Cortex of kidney (tissue), 1 donor: ENCODE measurements at places on chromosomes 2 and 18.

- DNase-seq, result no peak
Measured at GRCh38 chr2:144015036-144015435, 504.9 kb downstream of the ZEB2 start.

- no peak for DNase-seq
Measured at GRCh38 chr18:48355276-48356115, 53.7 kb downstream of the ZBTB7C start.

- no peak for DNase-seq
Measured at GRCh38 chr18:58754544-58755068, 83.3 kb downstream of the MALT1 start.

DNA sequence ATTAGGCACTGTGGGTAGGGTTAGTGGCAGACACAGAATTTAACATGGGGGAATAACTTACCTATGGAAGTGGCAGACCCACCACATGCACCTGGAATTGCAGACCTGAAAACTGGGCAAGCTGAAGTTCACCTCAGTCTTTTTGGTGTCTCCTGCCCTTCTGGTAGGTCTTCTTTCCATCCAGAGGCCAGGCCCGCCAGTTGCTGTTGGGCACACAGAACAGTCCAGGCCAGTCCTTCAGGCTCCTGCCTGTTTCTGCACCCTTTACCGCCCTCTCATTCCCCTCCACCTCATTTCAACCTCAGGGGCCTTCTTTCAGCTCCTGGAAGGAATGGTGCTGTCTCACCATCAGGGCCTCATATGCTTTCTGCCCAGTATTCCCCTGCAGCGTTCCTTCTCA is 358.9 kb upstream of the ETAA1 start:
- no peak for DNase-seq

DNA sequence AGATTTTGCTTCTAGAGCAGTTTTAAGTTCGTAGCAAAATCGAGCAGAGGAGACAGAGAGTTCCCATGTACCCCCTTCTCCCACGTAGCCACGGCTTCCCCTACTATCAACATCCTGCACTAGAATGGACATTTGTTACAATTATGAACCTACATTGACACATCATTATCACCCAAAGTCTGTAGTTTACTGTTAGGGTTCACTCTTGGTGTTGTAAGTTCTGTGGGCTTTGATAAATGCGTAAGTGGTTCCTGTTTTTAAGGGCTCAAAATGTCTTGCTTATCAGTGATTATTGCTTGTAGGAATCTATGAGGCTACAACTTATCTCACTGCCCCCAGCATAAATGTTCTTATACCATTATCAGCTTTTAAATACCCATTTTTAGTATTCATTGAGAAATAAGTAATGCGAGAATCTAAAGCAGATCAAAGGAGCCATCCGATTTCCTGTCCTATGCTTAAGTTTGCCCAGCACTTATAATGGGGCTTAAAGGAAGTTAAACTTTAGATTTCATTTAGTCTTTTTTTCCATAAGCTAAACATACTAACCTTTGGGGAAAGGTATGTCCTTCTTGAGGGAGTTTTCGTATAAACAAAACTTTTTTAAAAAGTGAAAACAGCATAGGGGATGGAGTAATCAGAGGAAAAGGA is 118.7 kb downstream of the HAUS1 start:
- DNase-seq, result no peak

DNA sequence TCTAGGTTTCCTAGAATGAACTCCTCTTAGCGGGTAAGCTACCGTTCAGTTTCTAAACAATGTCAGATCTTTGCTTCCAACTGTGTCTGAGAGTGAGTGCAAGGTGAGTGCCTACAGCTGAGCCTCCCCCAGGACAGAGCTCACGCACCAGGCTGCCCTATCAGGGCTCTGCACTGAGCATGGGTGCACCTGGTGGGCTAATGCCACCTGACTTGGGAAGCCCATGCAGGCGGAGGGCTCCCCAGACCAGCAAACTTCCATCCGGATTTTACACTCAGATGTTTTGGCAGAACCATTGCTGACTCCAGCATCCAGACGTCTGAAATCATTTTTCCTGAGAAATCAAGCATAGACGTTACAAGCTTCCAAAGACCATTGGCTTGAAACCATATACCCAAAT is 16.1 kb upstream of the MLPH start:
- no peak for DNase-seq

GRCh38 chr2:126145752-126146151 is 510.2 kb upstream of the GYPC start:
- no peak for DNase-seq
